ENCODE measurements at places on chromosomes 1 and 21.
A peak's percentile ranks its signal among the peaks of the same experiment; 100 is the strongest.

- DNase-seq: no peak
Measured at GRCh38 chr1:206666031-206666561, 18.6 kb upstream of the MAPKAPK2 start.

DNA sequence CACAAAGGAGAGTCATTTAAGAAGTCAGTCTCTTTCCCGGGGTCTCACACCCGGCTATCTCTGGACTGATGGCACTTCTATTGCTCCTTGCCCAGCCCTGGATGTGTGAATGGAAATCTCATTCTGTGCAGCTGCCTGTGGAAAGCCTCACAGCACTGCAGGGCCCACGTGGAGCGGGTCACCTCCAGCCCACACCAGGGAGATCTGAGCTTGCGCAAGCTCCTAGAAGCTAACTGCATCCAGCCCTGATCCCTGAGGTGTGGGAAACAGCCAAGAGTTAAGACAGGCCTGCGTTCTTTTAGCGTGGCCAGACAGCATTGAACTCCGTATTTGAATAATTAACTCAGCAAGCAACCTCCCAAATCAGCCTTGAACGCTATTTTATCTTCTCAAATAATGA lies 150.5 kb downstream of the LRIG2 start:
- DNase-seq: no peak

- no peak for DNase-seq
Measured at GRCh38 chr1:60575326-60575977, 501.9 kb upstream of the C1orf87 start.

DNA sequence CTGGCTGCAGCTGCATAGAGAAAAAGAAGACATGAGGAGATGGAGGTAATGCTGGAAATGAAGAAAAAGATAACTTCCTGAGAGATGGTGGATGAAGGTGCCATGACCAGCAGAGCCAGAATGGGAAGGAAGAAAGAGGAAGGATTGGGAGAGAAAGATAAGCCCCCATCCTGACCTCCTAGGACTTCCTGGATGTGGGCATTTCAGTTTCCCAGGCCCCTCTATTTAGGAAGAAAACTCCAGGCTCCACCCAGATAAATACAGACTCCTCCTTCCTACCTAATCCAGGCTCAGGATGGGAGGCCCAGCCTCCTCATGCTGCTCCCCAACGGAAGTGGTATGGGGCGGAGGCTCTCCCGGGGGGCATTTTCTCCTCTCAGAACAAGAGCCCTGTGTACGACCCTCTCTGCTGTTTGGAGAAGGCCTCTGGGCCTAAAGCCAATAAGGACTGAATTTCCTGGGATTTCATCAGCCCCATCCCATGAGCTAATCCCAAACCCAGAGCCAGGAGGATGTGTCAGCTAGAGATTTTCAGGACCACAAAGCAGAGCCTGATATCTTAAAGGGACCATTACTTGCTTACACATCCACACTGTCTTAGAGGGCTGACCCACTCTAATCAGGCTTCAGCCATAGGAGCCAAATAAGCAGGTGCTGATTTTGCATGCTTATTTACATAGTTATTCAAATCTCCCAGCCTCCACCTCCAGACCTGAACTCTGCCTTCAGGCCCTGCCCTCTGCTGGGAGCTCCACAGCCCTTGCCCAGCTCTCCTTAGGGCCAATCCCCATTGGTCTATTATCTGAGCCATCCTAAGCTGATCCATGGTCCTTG lies 5.1 kb upstream of the ARHGEF2 start:
- peak; percentile 94 for DNase-seq

DNA sequence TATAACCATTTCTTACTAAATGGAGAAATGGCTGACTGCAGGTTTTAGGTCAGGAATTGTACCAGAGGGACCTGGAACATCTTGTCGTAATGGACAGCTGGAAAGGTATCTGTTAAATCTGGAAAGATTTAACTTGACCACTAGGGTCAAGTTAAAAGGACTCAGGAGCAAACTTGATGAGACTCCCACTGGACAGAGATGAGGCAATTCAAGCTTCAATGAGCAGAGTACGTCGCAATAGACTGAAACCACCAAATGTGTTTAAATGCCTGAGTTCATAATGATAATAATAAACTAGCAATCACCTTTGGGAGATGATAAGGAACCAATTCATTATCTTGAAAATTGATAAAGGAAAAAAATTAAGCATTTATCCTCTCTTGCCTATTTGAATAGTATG lies 8.7 kb downstream of the IFNLR1 start:
- no peak for DNase-seq

- DNase-seq: no peak
Measured at GRCh38 chr1:200174525-200175295, 147.2 kb downstream of the NR5A2 start.

DNA sequence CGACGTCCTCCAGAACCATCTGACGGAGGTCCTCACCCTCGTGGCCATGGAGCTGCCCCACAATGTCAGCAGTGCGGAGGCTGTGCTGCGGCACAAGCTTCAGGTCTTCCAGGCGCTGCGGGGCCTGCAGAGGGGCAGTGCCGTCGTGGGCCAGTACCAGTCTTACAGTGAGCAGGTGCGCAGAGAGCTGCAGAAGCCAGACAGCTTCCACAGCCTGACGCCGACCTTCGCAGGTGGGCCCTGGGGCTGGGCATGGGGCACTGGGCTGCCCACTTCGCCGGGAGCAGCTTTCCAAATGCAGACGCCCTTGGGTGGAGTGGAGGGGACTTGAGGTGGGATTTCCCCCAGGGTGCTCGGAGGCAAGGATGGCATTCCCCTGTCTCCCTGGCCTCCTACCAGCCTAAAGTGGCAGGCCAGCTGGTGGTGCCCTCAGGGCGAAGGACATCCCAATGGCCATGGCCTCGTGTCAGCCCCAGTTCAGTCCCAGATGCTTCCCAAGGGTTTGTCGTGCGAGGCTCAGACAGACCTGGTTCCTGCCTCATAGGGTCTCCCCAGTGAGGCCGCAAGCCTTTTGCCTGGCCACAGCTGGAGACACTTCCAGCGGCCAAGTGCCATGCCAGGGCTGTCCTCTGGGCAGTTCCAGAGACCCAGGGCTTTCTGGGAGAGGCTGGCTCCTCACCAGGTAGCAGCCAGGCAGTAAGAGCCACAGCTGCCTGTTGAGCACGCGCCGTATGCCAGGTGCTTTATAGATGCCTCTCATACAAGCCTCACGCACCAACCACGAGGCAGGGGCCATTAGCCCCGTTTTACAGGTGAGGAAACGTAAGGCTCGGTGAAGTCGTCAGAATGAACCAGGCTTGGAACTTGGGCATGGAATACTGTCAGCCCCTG lies 27.8 kb downstream of the H6PD start:
- no peak for DNase-seq

GRCh38 chr1:83741770-83742169 lies 257.2 kb downstream of the TTLL7 start:
- DNase-seq: no peak

- no peak for DNase-seq
Measured at GRCh38 chr1:203526572-203526971, 32.6 kb downstream of the OPTC start.

DNA sequence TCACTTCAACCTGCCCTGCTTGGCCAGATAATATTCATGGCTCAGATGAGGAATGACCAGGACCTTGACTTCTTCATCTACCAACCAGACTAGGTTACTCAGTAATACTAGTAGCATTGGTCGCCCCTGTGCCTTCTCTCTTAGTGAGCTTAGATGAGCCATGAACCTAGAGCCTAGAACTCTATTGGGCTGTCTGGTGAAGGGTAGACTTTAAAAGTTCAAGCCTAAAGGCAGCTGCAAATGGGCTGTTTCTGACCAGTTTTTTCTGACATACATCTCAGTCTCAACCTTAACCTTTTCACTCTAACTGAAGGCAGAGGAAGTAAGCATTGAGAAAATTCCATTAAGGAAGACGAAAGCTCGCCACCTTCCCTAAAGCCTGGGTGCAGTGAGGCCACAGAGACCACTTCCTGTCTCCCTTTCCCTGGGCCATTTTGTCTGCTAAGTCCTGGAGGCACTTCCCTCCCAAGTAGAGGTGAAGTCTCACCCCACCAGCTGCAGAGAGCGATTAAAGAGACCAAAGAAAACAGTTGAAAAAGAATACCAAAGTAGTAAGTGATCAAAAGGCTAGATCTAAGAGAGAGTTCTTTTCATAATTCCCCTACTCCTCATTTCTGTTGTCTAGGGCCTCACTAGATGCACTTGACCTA lies 53.3 kb downstream of the MTR start:
- no peak for DNase-seq

DNA sequence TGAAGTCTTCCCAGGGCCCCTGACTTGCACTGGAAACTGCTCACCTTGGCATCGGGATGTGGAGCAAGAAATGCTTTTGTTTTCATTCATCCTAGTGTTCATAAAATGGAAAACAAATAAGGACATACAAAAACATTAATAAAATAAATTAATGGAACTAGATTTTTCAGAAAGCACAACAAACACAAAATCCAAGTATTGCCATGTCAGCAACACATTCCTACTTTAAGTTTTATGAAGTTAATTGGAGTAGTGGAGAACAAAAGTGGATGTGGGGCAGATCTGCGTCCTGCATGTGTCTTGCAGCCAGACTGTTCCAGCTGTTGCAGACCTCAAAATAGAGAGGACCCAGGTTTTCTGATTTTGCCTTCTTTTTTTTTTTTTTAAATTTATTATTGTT lies 32.9 kb downstream of the PRMT2 start:
- DNase-seq: no peak

GRCh38 chr1:12458571-12458970 lies 159.4 kb downstream of the DHRS3 start:
- no peak for DNase-seq

DNA sequence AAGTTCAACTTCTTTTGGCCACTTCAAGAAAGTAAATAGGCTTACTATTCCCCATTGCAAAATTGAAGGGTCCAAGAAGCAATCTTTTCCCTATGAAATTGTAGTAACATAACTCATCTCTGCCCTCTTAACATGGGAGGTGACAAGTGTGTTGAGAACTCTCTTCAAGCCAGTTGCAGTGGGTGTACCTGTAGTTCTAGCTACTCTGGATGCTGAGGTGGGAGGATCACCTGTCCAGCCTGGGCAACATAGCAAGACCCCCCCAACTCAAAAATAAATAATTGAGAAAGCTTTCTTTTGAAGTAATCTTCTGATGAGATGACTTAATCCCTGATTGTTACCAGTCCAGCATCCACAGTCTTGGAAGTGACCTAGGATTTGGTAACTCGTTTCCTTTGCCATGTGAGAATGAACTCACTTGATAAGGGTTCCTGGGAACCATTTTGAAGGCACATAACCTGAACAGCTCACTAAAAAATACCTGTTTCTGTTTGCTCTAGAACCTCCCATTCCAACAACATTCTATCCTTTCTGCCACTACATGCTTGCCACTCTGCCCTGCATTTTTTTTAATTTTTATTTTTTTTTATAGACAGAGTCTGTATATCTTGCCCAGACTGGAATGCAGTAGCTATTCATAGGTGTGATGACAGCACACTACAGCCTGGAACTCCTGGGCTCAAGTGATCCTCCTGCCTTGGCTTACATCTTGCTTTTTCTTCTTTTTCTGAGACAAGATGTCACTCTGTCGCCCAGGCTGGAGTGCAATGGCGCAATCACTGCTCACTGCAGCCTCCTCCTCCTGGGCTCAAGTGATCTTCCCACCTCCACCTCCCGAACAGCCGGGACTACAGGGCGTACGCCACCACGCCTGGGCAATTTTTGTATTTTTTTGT lies 1.4 kb upstream of the IPO9 start:
- DNase-seq: no peak

GRCh38 chr1:32706491-32706890 lies 3.9 kb upstream of the SYNC start:
- peak; percentile 34 for DNase-seq

- DNase-seq: no peak
Measured at GRCh38 chr1:234928642-234929041, 200.0 kb downstream of the TOMM20 start.

DNA sequence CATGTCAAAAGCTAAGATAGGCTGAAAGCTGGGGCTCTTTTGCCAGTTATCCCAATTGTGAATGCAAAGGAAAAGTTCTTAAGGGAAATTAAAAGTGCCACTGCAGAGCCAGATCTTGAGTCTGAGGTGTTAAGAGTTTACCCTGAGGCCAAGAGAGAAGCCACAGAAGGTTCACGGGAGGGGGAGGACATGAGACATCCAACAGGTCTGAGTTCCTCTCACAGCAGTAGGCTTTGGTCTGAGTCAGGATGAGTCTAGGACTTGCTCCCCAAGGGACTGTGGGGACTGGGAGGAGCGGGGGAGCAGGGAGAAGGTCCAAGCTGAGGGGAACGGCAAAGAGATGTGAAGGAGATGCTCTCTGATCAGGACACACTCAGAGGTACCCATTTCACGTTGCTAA lies 411.2 kb upstream of the CAMK1G start:
- DNase-seq: no peak

DNA sequence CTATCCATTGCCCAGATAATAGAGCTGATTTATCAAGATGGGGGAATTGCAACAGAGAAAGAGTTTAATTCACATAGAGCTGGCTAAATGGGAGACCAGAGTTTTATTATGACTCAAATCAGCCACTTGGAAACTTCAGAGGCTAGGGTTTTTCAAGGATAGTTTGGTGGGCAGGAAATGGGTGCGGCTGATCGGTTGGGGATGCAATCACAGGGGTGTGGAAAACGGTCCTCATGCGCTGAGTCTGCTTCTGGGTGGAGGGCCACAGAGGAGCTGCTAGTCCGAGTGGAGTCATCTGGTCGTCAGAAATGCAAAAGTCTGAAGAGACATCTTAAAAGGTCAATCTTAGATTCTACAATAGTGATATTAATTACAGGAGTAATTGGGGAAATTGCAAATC lies 32.0 kb upstream of the FAM89A start:
- DNase-seq: no peak

DNA sequence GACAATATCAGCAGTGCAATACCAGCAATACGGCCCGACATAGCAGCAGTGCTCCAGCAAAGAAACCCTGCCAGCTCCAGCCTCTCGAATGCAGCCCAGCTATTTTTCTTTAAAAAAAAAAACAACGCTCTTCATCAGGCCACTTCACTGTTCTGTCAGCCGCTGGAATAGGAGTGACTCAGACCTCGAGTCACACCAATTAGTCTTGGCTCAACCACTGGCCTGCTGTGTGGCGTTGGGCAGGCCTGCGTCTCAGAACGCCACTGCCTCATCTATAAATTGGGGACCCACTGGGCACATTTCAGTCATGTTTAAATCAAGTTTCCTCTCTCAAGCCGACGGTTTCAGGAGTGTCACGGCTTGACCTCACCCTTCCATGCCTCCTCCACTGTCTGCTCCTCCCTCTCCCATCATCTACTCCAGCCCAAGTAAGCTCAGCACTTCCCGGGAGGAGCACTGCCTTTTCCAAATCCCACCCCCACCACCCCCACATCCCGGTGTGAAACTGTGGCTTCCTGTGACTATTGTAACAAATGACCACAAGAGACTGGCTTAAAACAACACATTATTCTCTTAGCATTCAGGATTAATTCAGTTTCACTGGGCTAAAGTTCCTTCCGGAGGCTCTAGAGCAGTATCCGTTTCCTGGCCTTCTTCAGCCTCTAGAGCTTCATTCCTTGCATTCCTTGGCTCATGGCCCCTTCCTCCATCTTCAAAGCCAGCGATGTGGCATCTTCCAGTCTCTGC lies 71.9 kb upstream of the EFHD2 start:
- DNase-seq: no peak

GRCh38 chr1:28966617-28967016 lies 52.2 kb downstream of the EPB41 start:
- no peak for DNase-seq

- no peak for DNase-seq
Measured at GRCh38 chr1:94929351-94930217, 2.7 kb upstream of the CNN3 start.

- DNase-seq: no peak
Measured at GRCh38 chr1:204340081-204340889, 19.4 kb downstream of the PLEKHA6 start.

- no peak for DNase-seq
Measured at GRCh38 chr1:93813076-93813475, 65.9 kb downstream of the DNTTIP2 start.

Data from posterior vena cava (tissue), 2 donors.